Femur (tissue), 1 donor: ENCODE measurements at places on chromosomes 16 and 17.

GRCh38 chr16:84794186-84794585, 25.6 kb upstream of the CRISPLD2 start:
- DNase-seq, result no peak

GRCh38 chr17:58248955-58249269, 10.5 kb downstream of the LPO start:
- DNase-seq, result no peak

DNA sequence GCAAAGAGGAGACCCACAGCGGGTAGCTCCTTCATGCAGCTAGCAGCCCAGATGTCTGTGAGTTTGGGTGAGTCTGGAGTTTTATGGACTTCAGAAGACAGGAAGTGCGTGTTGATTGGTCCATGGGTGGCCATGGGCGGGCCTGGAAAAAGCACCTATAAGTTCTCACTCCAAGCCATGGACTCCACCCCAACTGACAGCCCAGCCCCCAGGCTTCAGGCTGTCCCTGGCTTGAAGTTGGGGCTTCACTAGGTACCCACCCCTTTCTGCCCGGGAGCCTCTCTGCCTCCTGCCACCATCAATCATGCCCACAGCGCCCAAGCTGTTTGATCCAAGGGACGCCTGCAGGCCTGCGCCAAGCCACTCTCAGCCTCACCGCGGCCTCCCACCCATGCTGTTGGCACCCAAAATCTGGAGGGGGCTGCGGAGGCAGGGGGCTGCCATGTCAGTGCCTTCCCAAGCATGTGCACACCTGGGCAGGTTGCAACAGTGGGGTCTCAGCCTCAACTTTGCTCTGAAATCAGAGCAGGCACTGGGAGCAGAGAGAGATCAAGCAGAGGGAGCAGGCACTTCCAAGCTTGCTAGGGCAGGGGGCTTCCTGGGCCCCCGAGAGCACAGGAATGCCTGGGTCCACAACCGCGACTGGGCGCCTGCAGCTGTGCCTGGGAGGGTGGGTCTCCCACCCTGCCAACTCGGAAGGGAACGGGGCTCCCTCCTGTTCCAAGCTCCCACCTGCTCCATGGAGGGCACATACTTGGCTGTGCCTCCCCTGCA, 1503.7 kb downstream of the CDH11 start:
- peak; percentile 33 for DNase-seq

- no peak for DNase-seq
Measured at GRCh38 chr16:12639044-12639443, 164.6 kb downstream of the CPPED1 start.

DNA sequence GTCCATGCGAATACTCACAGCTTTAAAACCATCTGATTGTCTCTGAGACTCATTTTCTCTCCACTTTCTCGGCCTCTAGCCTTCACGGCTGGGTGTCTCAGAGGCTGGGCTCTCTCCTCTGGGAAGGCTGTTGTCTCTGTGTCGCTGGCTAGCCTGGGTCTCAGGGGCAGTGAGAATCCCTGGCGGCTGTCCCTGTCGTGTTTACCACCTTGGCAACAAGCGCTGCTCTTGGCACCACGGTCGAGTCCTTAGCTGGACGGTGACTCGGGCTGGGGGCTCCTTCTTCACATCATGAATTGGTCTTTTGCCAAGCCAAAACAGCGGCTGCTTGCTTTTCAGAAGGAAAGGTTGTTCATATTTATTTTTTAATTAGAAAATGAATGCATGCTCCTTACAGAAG, 81.1 kb downstream of the MSI2 start:
- DNase-seq, result no peak

GRCh38 chr16:14180481-14180944, 109.4 kb downstream of the MRTFB start:
- no peak for DNase-seq

GRCh38 chr17:38919316-38920078, 5.9 kb upstream of the LASP1NB start:
- DNase-seq, result no peak

GRCh38 chr17:728911-729310, 3.5 kb upstream of the TLCD3A start:
- no peak for DNase-seq

GRCh38 chr17:7590743-7591142, 849 bp upstream of the SOX15 start:
- DNase-seq, result no peak

- no peak for DNase-seq
Measured at GRCh38 chr16:89723279-89724250, 2.2 kb downstream of the ZNF276 start.

GRCh38 chr16:4019371-4019791, 96.9 kb downstream of the ADCY9 start:
- no peak for DNase-seq

- no peak for DNase-seq
Measured at GRCh38 chr17:29699283-29699682, 76.6 kb upstream of the CORO6 start.

DNA sequence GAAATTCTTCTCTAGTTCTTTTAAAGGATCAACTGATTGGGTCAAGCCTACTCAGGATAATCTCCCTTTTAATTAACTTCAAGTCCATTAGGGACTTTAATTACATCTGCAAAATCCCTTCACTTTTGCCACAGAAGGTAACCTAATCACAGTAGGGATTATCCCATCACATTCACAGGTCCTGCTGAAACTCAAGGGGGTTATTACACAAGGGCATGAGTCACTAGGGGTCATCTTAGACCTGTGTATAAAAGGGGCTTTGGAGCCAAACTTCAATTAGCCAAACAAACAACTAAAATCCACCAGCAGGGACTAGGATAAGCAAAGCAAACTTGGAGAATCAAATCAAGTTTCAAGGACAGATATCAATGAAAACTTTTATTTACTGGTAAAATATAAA, 19.4 kb downstream of the CIAPIN1 start:
- no peak for DNase-seq

DNA sequence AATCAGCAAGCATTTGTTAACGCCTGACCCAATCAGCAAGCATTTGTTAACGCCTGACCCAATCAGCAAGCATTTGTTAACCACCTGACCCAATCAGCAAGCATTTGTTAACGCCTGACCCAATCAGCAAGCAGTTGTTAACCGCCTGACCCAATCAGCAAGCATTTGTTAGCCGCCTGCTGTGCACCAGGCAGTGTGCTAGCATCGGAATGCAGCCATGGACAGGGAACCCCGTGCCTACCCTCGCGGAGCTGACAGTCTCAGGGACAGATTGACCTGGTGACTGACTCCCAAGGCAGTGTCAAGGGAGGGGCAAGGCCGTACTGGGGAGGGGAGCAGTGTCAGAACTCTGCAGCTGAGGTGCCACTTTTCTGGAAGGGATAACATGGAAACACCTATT, 66.9 kb downstream of the ABR start:
- no peak for DNase-seq

GRCh38 chr17:73058022-73058421, 34.5 kb downstream of the SLC39A11 start:
- DNase-seq, result no peak

GRCh38 chr17:7982666-7983065, 19.7 kb upstream of the GUCY2D start:
- no peak for DNase-seq

DNA sequence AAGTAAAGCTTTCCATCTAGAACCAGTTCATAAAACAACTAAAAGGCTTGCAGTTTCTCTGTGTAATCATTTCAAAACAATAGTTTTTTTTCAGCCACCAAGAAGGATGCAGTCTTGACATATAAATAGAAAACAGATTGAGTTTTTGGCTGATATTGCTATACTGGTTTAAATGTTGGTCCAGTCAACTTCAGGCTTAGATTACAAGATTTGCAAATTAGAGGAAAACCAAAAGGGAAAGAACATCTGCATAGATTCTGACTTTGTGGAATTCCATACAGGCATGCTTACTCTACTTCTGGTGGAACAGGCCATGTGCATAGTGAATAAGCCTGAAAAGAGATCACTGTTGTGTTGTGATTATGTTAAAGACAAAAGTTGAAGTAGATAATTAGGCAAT, 150.3 kb downstream of the BCAS3 start:
- no peak for DNase-seq

DNA sequence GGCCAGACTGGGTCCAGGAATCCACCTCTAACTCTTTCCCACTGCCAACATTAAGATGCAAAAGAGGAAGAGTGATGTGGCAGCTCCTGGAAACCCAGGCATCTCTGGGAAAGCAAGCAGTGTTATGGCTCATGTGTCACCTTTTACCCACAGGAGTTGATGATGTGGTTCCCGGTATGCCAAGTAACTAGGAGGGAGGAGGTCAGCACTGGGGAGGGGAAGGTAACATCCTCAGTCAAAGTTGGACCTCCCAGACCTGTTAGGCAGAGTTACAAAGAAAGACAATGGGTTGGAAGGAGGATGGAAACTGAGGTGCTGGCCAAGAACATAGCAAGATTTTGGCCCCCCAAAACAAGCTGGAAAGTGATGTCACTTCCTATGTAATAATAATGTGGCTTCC, 11.4 kb downstream of the KRABD2 start:
- DNase-seq, result no peak

- no peak for DNase-seq
Measured at GRCh38 chr17:61480414-61480807, 28.2 kb downstream of the TBX4 start.

GRCh38 chr16:75455677-75456076, 8.8 kb downstream of the TMEM170A start:
- DNase-seq, result no peak

DNA sequence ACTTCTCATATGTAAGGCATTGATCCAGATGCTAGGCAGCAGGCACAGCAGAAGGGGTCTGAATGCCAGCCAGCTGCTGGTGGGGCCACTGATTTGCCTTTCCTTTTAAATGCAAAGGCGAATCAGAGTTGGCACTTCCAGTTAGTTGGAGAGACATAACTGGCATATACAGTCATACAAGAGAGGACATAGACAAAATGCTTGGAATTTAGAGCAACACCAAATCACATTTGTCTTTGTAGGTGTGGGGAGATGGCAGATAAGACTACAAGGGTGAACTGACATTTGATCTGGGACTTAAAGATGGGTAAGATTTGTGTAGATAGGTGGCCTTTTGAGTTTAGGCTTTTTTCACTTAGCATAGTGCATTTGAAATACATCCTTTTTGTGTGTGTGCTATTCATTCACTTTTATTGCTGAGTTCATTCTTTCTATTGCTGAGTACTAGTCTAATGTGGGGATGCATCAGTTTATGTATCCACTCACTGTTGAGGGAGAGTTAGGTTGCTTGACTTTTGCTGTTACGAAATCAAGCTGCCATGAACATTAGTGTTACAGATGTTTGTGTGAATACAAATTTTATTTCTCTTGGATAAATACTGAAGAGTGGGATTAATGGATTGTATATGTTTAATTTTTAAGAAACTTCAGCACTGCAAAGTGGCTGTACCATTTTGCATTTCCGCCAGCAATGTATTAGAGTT, 74.1 kb downstream of the SPECC1 start:
- no peak for DNase-seq

DNA sequence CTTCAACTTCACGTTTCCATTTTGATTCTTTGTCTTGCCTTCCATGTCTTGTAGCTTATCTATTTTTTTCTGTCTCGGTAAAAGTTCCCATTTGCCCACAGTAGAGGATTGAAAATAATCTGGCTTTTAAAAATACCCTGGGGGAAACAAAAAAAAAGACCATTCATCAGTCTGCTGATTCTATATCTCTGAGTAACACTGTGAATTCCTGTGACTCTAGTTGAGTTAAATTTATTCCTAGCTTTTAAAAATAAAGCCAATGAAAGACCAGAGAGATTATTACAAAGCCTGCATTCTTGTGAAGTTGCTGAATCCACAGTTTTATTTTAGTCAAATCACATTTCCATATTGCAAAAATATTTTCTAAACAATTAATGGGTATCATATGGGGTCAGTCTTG, 532.3 kb downstream of the CDH13 start:
- DNase-seq, result no peak

DNA sequence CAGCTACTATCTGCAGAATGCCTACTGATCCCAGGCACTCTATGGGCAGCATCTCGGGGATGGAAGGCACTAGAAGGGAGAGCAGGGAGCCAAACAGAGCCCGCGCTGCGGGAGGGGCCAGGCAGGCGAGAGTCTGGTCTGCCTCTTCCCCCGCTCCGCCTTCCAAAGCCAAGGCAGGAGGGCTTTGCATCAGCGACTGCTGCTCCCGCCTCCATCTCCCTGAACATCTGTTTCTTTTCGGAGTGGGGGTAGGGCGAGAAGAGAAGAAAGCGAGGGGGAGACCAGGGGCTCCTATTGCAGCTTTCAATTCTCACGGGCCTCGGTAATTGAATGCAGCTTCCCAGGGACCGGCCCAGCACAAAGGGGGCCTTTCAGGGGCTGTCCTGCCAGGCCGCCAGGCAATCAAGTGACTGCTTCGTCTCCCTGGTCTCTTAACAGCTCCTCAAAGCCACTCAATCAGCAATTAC, 31.4 kb upstream of the CDC42EP4 start:
- peak; percentile 88 for DNase-seq

DNA sequence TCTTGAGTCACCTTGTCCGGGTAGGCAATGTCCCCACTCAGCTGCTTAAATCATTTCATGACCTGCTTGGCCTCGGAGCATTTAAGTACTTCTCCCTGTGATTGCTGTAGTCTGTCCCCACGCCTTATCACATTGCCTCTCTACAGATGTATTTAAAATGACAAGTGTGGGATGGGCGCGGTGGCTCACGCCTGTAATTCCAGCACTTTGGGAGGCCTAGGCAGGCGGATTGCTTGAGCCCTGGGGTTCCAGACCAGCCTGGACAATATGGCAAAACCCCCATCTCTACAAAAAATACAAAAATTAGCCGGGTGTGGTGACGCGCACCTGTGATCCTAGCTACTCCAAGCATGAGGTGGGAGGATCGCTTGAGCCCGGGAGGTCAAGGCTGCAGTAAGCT, 1.3 kb upstream of the GJC1 start:
- DNase-seq, result no peak

DNA sequence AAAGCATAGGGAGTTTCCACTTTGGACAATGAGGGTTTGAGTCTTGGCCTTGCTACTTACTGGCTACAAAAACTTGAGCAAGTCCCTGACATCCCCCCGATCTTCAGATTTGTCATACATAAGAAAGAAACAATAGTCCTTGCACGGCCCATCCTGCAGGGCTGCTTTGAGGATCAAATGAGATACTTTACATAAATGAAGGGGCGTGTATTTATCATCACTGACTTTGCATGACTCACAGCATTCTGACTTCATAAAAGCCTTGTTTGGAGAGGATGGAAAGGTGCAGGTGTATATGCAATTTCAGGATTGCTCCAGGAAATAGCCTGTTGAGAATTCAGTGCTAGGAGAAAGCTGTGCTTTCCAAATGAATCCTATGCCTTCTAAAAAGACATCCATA, 465.0 kb upstream of the MAF start:
- DNase-seq, result no peak

- peak; percentile 63 for DNase-seq
Measured at GRCh38 chr17:67390646-67391361, 13.7 kb downstream of the PITPNC1 start.

- DNase-seq, result no peak
Measured at GRCh38 chr17:49111934-49112333, 20.6 kb upstream of the B4GALNT2 start.
